ENCODE measurements at places on chromosomes 16 and 17.

GRCh38 chr17:50191359-50192143 lies 9.9 kb downstream of the COL1A1 start:
- no peak for DNase-seq

DNA sequence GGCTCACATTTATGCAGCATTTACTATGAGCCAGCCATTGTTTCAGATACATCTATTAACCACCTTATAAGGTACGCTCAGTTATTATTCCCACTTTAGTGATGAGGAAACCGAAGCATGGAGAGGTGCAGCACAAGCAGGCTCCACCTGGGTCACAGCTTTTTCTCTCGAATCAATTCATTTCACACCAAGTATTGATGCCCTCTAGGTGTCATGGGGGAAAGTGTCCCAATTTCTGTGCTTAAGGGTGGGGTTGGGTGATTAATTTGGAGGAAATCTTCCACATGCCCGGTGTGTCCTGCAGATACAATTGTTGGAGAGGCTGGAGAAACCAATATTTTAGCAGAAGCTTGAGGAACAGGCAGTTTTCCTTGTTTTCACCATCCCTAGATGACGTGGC lies 62.7 kb upstream of the DNAJA2 start:
- no peak for DNase-seq

- DNase-seq: peak; percentile 10
Measured at GRCh38 chr17:83006515-83007455, 72.6 kb upstream of the METRNL start.

DNA sequence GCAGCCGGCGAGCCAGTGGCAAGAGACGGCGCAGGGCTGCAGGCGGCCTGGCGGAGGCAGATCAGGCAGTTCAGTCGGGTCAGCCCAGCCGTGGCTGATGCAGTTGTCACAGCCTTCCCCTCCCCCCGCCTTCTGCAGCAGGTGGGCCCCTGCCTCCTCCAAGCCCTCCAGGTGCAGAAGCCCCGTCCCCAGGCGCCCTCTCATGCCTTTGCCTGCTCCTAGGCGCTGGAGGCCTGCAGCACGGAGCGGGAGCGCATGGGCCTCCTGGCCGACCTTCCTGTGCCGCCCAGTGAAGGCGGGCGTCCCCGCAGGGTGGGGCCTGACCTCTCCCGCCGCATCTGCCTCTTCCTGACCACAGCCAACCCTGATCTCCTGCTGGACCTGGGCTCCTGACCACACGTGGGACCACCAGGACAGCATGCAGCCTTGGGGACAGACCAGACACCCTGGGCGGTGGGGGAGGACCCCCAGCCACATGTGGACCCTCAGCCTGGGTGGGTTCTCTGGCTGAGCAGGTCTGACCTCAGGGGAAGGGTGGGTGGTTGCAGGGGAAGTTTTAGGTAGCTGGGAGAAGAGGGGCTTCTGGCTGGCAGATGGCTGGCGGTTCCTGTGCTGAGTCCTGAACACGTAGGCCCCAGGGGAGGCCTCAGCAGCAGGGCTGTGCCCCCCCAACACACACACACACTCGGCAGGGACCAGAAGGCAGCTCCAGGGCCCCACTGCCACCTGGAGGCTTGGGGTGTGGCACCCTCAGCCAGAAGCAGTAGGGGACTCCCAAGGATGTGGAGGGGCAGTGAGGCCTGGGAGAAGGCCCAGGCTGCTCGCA lies 3.1 kb upstream of the MRPS34 start:
- no peak for DNase-seq

GRCh38 chr16:64088838-64089237 lies 1033.0 kb downstream of the CDH11 start:
- DNase-seq: no peak

Data from NCI-H2107 (cell line).